Urinary bladder (tissue), 4 donors: ENCODE measurements at places on chromosomes 4 and X.
A peak's percentile ranks its signal among the peaks of the same experiment; 100 is the strongest.

DNA sequence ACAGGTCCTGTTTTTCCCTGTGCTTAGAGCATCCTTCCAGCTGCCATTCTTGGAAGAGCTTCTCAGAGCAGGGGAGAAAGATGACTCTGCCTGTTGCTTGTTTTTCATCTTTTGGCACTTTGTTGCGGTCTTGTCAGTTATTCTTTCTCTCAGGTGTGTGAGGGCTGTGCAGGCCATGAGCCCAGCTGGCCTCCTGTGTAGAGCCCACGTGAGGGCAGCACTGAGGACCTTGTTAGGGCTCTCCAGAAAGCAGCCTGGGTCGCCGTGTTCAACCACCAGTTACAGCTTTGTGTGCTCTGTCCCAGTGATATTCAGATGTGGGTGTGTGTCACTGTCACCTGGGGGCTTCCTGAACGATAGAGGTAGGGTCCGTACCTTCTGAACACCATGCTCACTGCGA, 52.8 kb downstream of the NOP14 start:
- no peak for DNase-seq

- peak; percentile 31 for DNase-seq
These were observed at the start of gene GABRB1 for GRCh38 chr4:47031011-47031678. Gene GABRB1 (plus strand): TSS chr4:47031567.

- no peak for DNase-seq
These were observed 227.4 kb downstream of the PALLD start for GRCh38 chr4:168724243-168724642.

DNA sequence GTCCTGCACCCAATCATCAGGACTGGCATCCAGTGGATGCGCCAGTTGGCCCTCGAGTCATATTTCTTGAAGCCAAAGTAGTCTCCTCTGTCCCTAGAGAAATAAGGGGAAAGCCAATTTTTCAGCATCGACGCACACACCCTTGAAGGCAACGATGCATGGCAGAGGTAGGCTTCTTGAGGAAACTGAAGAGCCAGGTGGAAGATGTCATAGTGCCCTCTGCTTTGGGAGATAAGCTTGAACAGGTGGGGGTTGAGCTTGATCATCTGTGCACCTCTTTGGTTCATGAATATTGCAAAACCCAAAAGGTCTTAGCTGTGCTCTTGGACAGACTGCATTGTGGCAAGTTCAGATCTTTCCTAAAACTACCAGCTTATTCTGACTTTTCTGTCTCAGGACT, 34.6 kb upstream of the WDR1 start:
- DNase-seq = no peak

DNA sequence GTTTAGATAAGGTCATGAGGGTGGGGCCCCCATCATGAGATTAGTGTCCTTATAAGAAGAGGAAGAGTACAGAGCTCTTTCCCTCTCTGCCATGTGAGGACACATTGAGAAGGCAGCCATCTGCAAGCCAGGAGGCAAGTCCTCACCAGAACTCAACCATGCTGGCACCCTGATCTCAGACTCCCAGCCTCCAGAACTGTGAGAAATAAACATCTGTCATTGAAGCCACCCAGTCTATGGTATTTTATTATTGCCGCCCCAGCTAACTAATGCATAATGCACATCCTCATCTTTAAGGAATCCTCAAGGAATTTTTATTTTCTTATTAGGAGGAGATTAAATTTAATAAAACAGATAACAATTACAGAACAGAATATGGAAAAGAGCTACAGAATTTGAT, 16.7 kb upstream of the EXOSC9 start:
- DNase-seq = no peak

- DNase-seq = no peak
These were observed 24.5 kb upstream of the VEGFC start for GRCh38 chr4:176817204-176817603.

- no peak for DNase-seq
These were observed 7.4 kb upstream of the PDE6B start for GRCh38 chr4:617644-618641.

DNA sequence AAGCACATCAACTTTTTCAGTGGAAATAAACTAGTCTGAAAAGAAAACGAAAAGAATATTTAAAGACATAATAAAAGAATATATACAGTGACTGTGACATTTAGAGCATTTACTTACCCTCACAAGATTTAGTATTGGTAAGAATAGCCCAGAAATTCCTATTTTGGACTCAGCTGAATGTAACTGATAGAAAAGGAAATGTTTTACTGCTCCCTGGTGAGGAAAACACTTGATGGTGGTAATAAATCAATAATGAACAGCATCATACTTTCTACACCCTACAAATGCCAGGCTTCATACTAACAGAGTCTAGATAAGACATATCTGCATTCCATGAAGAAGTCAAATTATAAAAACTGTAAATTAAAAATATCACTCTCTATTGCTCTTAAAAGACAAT, 753.5 kb upstream of the PCDH10 start:
- DNase-seq = no peak

DNA sequence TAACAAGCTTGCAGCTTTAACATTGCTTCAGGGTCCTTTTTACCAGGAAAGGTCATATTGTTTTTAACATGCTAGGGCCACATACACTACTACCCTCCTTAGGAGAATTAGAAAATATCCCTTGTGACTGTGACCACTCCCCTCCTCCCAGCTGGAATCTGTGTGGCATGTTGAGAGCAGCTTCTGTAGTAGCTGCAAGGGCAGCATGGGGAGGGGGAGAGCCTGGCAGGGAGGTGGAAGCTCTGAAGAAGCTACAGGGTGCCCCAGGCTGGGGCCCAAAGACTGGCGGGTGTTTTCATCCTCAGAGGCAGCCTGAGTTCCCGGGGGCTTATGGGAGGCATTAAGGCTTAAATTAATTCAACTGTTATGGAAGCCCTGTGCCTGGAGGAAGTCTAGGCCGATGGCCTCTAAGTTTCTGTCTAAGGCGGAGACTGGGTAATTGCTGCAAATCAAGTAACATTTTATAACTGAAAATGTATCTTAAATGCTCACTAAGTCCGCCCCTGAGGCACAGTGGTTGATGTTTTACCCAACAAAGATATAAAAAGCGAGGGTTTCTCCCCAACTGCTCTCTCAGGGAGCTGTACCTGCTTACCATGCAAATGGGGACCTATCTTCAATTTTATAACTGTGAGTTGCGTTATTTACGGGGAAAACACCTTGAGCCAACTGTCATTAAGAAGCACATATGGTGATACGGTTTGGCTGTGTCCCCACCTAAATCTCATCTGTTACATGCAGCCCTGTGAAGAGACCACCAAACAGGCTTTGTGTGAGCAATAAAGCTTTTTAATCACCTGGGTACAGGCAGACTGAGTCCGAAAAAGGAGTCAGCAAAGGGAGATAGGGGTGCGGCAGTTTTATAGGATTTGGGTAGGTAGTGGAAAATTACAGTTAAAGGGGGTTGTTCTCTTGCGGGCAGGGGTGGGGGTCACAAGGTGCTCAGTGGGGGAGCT, 37.4 kb upstream of the STS start:
- DNase-seq = no peak

- no peak for DNase-seq
These were observed 36.3 kb upstream of the SPINK2 start for GRCh38 chr4:56857601-56858309.

DNA sequence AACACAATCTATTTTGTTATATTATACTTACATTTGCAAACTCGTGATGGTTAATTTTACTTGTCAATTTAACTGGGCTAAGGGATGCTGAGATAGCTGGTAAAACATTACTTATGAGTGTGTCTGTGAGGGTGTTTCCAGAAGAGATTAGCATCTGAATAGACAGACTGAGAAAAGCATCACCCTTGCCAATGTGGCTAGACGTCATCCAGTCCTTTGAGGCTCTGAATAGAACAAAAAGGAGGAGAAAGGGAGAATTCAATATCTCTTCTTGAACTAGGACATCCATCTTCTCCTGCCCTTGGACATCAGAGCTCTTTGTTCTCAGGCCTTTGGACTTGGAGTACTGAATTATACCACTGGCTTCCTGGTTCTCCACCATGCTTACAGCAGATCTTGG, 154.6 kb downstream of the EPHA5 start:
- DNase-seq = no peak

- DNase-seq = no peak
These were observed 76.3 kb downstream of the RBPJ start for GRCh38 chr4:26397086-26397485.

DNA sequence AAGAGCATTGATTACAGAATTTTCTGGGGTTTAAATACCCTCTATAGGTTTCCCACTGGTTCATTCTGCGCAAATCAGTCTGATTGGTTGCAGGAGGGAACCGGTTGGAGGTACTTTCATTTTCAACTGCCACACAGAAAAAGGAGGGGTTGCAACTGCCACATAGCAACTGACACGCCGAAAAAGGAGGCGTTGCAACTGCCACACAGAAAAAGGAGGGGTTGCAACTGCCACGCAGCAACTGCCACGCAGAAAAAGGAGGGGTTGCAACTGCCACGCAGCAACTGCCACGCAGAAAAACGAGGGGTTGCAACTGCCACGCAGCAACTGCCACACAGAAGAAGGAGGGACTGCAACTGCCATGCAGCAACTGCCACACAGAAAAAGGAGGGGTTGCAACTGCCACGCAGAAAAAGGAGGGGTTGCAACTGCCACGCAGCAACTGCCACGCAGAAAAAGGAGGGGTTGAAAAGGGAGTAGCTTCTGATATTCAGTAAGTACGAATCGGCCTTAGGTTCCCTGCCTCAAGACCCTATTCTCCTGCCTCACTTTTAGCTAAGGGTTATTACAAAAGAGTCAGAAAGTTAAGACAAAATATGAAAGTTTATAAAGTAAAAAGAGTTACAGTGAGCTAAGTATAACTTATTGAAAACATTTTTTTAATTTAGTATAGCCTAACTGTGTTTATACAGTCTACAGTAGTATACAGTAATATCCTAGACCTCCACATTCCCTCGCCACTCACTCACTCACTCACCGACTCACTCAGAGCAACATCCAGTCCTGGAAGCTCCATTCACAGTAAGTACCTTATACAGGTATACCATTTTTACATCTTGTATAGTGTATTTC, 431.8 kb downstream of the KCTD8 start:
- no peak for DNase-seq

DNA sequence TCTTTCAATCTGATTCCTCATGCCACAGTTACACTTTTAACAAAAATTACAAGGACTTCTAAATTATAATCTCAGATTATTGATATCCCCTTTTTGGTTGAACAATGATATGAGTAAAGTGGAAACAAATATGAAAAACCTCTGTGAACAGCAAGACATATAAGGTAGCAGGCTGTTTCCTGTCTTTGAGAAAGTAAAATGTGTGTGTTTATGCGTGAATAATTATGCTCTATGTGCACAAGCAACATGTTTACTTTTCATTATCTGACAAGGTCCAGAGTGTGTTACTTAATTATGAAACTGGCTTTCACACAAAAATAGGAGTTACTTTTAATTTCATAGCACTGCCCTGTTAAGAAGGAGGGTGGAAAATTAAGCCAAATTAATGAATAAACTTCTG, 43.1 kb downstream of the DDIT4L start:
- DNase-seq = no peak

DNA sequence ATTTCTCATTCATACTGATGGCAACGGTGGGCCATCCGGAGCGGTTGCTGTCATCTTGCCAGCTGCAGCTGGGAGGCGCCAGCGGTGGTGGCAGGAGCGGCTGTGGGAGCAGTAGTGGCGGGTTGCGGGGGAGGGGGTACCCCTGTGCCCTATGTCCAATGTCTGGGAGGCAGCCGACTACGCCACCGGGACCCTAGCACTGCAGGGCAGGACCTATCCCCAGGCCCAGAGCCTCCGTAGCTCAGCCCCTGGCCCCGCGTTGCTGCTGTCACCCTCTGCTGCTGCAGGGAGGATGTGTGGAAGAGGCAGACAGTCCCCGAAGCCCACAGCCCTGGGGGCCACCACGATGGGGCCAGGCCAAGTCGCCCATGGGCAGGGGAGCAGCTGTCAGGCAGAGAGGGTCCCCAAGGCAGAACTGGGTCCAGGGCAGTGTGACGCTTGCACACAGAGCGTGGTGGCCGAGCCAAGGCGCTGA, 10.0 kb upstream of the SPP1 start:
- DNase-seq = no peak

DNA sequence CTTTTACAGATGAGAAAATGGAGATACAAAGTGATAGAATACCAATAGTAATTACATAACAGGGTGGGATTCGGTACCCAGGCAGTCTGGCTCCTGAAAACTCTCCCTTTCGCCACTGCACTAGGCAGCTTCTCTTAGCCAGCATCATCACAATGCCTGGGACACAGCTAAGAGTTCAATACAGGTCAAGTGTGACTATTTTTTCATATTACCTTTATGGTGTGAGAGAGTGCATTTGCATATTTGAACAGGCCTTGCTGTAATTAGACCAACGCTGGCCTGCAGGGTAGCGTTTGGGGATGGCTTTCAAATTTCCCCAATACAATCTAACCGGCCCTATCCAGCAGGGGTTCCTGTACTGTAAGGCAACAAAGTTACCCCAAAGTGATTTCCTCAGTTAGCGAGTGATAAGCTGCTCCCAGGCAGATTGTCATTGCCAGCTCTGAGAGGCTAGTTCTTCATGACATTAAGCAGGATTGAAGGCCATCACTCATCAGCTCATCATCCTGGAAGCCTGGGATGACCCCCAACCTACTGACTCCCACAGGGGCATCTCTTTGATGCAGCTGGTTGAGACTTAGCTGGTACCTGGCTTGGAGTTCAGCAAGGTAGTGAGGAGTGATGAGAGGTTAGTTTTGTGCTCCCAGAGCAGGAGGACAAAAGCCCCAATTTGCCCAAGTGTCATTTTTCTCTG, 836.8 kb upstream of the LCORL start:
- no peak for DNase-seq

DNA sequence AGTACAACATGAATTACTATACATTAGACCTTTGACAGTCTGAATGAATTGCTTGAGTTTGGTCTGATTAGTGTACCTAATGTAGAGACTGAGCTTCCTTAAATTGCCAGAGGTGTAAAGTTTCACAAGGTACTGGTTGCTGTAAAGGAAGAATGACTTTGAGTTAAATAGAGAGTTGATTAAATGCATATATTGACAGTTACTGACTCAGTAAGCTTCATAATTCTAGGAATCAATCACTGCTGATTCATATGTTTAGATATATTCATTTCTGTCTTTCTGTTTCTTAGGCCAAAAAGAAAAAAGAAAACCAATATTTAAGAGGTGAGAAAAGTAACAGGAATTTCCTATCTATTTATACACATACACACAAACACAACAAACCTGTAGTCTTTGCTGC, 16.2 kb upstream of the ART3 start:
- no peak for DNase-seq

GRCh38 chrX:38859602-38860001, 58.3 kb downstream of the MID1IP1 start:
- no peak for DNase-seq

- DNase-seq = no peak
These were observed 531.9 kb downstream of the INPP4B start for GRCh38 chr4:142314247-142314646.
